Brain microvascular endothelial cell (primary cell): ENCODE measurements at places on chromosomes 13 and 19.

GRCh38 chr13:60093425-60094019 lies 70.2 kb downstream of the DIAPH3 start:
- DNase-seq: no peak

DNA sequence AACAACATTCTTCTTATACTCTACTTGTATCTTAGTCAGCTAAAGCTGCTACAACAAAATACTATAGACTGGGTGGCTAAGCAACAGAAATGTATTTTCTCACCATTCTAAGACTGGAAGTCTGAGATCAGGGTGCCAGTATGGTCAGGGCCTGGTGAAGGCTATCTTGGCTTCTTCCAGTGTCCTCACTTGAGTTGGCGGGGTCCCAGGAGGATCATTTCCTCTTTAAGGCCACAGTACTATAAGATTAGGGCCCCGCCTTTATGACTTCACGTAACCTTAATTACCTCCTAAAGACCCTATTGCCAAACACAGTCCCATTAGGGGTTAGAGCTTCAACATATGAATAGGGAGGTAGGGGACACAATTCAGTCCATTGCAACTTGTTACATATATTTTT lies 30.7 kb upstream of the DOCK9 start:
- DNase-seq: no peak

- no peak for DNase-seq
Measured at GRCh38 chr19:55487924-55488687, at the start of gene SSC5D. SSC5D (plus strand) TSS chr19:55488436; CDS start chr19:55488590, 154 bp downstream.

DNA sequence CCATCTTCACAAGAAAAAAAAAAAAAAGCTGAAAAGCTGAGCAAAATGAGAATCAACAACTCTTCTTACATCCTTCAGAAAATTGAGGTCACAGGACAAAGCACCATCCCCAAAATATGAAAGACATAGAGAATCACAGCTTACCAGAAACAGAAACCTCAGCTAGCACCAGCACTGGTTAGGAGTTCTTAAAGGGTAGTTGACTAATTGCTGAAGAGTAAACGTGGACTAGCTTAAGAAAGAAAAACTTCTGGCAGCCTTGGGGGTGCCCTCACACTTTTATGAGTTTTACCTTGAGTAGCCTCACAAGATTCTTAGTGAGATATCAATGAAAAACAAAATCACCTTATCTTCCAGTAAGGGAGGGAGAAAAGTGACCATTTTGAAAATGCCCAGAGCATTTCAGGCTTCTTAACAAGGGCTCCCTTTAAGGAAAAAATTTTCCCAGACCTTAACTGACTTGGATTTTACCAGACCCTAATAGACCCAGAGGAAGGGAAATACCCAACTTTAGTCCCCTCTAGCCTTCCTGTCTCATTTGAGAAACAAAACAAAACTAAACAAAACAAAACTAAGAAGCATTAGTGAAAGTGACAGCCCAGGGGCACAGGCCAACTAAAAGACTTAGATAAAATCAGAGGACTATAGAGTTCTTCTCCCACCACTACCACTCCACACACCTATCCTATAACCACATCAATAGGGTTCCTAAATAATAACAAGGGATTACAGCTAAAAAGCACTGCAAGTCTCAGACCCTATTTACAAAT lies 888.6 kb downstream of the DIAPH3 start:
- DNase-seq: no peak

DNA sequence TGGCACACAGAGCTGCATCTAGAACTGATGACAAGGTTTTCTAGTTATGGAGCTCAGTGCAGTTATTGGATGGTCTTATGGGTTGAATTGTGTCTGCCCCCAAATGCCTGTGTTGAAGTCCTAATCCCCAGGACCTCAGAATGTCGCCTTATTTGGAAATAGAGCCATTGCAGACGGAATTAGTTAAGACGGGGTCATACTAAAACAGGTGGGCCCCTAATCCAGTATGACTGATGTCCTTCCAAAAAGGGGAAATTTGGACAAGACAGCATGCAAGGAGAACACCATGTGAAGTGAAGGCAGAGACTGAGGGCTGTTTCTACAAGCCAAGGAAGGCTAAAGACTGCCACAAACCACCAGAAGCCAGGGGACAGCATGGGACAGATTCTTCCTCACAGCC lies 148.7 kb downstream of the KCTD12 start:
- DNase-seq: no peak

- peak; percentile 77 for DNase-seq
Measured at GRCh38 chr13:39602614-39603366, at the start of gene LHFPL6. LHFPL6 (minus strand) TSS chr13:39603193.
